ENCODE measurements at places on chromosomes 16 and 17.

GRCh38 chr17:21425736-21426135 is 49.6 kb downstream of the KCNJ12 start:
- DNase-seq: peak; percentile 27

- no peak for DNase-seq
These were observed 16.6 kb downstream of the CTU2 start for GRCh38 chr16:88722784-88723506.

- no peak for DNase-seq
These were observed 25.4 kb upstream of the ITGB4 start for GRCh38 chr17:75695830-75696271.

GRCh38 chr17:49363251-49363650 is 1.2 kb upstream of the ZNF652 start:
- no peak for DNase-seq

DNA sequence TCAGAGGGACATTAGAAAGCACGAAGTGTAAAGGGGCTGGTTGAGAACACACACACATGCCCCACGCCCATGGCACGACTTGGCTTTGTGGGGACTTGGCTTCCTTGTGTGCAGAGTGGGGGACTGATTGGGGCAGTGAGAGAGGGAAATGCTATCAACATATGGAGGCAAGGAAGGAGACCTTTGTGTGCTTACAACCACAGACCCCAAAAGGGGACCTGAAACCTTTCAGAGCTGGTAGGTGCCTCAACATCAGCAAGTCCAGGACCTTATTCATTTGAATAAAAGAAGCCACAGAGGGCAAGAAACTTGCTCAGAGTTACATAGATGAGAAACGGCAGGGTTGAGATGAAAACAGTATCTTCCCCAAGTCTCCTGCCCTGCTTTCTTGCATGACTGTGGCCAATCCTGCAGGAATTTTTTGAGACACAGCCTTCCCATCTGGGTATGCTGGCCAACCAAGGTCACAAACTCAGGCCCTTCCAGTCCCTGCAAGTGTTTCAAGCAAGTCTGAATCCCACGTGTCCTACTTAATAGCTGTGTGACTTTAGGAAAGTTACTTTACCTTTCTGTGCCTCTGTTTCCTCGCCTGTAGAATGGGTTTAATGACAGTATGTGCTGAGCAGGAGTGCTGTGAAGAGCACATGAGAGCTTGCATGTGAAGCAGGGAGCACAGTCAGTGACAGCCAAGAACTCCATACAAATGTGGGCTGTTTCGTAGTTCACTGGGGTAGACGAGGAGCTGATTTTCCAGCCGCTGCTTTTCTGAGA is 26.2 kb downstream of the C16orf78 start:
- DNase-seq: no peak

DNA sequence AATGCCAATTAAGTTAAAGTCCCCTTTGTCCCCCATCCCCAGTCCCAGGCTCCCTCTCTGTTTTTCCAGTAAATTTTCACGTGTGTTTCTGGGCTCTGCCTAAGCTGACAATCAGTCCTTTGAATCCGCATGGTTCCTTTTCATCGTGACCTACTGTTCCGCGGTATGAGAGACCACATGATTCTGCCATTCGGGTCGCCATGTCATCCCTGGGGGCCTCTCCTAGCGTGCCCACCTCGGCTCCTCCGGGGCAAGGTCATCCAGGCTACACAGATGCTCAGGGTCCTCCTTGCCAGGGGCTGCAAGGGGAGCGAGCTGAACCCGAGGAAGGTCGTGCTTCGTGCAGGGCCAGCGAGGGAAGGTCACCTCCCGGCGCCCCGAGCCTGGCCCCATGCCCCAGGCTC is 157.6 kb downstream of the RAB11FIP4 start:
- DNase-seq: no peak

DNA sequence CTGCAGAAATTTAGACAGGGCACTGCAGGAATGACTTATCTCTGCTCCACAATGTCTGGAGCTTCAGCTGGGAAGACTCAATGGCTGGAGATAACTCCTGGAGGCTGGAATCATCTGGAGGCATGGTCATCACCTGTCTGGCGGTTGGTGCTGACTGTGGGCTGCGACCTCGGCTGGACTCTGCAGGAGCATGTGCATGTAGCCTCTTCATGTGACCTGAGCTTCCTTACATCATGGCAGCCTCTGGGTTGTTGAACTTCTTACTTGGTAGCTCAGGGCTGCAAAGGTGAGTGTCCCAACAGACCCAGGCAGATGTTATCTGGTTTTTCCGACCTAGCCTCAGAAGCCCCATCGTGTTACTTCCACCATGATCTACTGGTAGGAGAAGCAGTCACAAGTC is 188.2 kb upstream of the RPL38 start:
- DNase-seq: no peak

DNA sequence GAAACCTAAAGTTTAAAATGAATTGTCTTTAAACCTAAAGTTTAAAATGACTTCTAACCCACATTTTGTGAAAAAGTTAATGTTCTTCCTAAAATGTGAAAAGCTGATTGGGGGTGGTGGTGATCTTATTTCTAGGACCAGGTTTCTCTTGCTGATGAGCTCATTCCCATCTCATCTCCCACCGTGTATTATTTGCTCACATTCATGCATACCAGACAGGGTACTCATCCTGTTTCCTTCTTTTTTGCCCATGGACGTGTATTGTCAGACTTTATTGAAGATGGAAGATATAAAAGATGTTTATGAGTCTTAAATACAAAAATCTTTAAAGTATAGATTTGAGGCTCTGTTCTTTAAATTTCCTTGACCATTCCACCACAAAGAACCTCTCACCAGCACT is 70.1 kb upstream of the MPHOSPH6 start:
- peak; percentile 12 for DNase-seq

- DNase-seq: no peak
These were observed 9.3 kb downstream of the CTRB2 start for GRCh38 chr16:75197522-75198134.

DNA sequence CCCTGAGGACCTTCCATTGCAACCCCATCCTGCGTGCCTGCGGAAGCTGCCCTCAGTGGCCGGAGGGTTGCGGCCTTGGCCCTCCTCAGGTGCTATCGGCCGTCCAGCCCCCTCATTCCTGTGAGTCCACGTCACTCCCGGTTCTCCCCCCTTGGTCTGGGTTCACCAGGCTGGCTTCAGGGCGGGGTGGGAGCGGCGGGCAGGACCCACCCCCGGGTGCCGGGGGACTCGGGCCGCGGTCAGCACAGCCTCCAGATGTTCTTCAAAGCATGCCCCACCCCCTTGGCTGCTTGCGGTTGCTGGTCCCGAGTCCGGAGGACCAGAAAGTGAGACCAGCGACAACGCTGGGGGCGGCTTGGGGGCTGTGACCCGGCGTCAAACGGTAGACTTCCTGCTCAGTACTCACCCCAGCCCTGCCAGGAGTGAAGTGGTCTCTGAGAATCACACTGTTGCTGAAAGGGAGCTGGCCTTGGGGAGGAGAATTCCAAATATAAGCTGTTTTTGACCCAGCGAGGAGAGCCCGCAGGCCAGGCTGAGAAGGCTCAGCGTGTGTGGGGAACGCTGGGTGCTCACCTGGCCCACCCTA is 4.5 kb downstream of the ZNF469 start:
- DNase-seq: no peak

DNA sequence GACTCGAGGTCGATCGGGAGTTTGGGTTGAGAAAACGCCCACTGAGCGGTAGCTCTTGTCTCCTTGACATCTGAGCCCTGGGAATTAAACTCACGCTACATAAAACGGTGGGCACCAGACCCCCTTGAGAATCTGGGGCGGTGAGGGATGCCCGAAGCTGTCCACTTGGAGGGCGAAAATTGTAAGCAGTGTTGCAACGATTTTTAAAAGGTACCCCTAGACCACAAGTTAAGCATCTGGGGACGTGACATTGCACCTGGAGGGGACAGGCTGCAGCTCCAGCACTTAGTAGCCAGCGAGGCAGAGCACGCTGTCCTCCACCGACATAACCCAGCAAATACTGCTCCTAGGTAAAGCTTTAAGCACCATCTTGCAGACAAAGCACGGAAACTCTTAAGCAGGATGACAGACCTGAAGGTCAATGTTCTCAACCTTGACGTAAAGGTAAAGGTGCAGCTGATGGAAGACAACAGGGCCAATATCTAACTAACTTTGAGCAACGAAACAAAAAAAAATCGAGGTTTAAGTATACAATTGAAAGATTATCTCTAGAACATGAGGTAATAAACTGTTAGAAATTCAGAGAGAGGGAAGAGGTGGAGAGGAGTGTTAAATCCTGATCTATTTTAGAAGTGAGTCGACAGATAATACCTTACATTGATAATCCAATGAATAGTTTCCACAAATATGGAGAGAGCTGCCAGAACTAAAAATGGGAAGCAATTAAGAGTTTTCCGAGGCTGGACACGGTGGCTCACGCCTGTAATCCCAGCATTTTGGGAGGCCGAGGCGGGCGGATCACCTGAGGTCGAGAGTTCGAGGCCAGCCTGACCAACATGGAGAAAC is 921 bp upstream of the CDR2 start:
- no peak for DNase-seq

DNA sequence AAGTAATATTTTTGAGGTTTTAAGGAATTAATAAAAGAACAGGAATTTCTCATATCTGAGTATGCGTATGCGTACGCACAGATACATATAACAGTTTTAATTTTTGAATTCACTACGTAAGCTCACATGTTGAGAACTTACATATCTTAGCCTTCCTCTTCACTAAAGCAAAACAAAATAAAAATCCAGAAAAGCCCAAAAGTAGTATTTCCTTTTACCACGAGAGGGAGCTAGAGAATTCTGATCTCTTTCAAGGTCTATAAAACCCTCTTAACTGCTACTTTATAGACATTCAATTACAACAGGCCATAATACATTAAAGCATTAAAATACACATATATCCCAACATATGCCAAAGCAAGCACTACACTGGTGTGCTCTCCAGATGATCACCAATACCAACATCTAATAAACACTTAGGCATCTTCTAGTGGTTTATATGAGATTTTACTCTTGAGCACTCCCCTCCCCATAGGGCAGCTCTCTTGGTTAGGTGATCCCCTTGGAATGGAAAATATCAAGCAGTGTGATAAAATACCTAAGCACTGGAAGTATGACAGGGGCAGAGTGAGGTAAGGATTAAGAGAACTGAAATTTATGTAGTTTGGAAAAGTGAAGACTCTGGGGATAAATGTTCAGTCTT is 94.0 kb downstream of the SKAP1 start:
- peak; percentile 67 for DNase-seq

All from fibroblast of skin of right biceps (primary cell).